ENCODE measurements at places on chromosomes 2 and 18. TPM values are rescaled to one million over a fixed set of nuclear protein-coding genes. Genes with fewer than 3 reads are reported as not detected.

Gene MYO7B
- 22.8 TPM for polyA plus RNA-seq

Gene PGAP1
- 36.9 TPM for polyA plus RNA-seq

Gene PECR
- 46.0 TPM for polyA plus RNA-seq

Gene SOX11
- polyA plus RNA-seq, result 22.9 TPM

Gene MAP3K19
- polyA plus RNA-seq, result 0.73 TPM

DNA sequence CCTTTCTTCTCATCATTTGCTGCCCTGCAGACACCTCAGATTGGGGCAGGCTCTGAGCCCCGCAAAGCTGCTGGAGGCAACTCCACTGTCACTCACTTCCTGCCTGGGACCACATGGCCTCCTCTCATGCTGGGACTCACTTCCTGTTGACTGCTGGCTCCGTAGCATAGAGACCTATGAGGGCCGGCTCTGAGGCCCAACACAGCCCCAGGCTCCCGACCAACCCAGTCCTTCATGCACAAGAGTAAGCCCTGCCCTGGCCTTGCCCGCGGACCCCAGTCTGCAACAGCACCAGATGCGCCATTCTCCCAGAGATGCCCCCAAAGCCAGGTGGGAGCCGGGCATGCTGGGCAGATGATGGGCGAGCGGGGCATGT, 55.7 kb downstream of the DNMT3A start:
- DNase-seq, result no peak

GRCh38 chr2:207516206-207516605, 13.6 kb upstream of the CREB1 start:
- DNase-seq, result no peak

DNA sequence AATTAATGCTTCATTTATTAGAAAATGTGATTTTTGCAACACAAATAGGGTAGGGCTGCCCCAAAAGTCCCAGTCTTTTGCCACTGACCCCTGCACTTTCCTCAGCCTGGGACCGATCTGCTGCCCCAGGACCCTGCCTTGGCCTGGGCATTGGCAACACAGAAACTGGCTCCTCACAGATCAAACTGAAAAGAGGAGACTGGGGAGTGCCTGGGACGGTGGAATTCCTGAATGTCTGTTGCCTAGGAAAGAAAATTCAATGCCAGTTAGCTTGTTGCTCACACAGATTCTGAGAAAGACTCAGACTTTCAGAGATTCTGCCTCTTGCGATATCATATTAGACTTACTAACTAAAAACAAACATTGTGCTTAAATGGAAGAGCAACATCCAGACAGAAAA, 211.2 kb downstream of the VAPA start:
- DNase-seq, result no peak

- DNase-seq, result no peak
Observed at GRCh38 chr2:21220930-21221329, 97.2 kb downstream of the TDRD15 start.

GRCh38 chr2:179478771-179479170, 214.1 kb upstream of the SESTD1 start:
- no peak for DNase-seq

GRCh38 chr2:219615894-219616293, 11.5 kb upstream of the SLC4A3 start:
- no peak for DNase-seq

- DNase-seq, result no peak
Observed at GRCh38 chr2:1602278-1603010, 141.9 kb downstream of the PXDN start.

GRCh38 chr2:204336153-204336744, 209.0 kb upstream of the PARD3B start:
- DNase-seq, result no peak

DNA sequence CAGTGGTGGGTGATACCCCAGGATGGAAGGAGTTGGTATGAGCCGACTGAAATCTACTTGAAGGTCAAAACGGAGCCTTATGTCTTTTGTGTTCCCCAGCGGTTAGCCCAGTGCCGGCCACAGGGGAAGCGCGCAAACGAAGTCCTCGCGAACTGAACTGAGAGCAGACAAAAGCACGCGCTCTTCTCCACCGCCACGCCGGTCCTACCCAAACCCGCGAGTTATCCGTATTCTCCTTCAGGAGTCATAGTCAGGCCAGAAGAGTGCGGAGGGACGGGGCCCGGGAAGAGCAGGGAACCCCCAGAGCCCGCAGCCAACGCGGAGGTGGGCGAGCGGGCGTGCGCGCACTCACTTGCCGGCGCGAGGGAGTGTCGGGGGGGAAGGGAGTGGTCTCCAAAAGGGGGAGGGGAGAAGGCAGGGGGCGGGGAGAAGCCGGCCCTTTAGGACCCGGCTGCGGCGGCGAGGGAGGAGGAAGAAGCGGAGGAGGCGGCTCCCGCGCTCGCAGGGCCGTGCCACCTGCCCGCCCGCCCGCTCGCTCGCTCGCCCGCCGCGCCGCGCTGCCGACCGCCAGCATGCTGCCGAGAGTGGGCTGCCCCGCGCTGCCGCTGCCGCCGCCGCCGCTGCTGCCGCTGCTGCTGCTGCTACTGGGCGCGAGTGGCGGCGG, at the start of gene IGFBP2:
IGFBP2 (plus strand) TSS at position 469 of the 664 bp plus-strand sequence; CDS start at position 573, 104 bp downstream.
- DNase-seq, result no peak

- DNase-seq, result no peak
Observed at GRCh38 chr2:104660991-104661390, 192.9 kb upstream of the POU3F3 start.

DNA sequence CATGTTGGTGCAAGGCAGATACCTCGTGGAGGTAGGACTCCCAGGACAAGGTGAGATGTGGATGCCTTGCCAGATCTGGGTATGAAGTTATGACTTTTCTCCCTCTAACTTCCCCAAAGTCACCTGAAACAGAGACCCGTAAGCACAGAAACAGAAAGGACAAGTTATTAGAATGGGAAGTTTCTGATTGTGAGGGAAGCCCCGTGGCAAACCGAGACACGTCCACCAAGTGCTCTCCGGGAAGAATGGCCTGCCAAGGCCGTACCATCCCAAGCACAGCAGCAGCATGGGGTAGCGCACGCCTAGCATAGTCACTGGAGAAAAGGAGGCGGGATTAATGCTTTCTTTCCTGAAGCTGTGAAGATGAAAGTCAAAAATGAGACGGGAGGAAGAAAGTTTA, 110.6 kb downstream of the ZNF532 start:
- no peak for DNase-seq

- DNase-seq, result no peak
Observed at GRCh38 chr2:237674731-237675276, 47.4 kb downstream of the LRRFIP1 start.

GRCh38 chr2:147416099-147416498, 428.7 kb upstream of the ACVR2A start:
- DNase-seq, result no peak

Measured in left kidney (tissue), 8 donors.